ENCODE measurements at places on chromosomes 16 and 17. TPM values are rescaled to one million over a fixed set of nuclear protein-coding genes. Genes with fewer than 3 reads are reported as not detected.

DNA sequence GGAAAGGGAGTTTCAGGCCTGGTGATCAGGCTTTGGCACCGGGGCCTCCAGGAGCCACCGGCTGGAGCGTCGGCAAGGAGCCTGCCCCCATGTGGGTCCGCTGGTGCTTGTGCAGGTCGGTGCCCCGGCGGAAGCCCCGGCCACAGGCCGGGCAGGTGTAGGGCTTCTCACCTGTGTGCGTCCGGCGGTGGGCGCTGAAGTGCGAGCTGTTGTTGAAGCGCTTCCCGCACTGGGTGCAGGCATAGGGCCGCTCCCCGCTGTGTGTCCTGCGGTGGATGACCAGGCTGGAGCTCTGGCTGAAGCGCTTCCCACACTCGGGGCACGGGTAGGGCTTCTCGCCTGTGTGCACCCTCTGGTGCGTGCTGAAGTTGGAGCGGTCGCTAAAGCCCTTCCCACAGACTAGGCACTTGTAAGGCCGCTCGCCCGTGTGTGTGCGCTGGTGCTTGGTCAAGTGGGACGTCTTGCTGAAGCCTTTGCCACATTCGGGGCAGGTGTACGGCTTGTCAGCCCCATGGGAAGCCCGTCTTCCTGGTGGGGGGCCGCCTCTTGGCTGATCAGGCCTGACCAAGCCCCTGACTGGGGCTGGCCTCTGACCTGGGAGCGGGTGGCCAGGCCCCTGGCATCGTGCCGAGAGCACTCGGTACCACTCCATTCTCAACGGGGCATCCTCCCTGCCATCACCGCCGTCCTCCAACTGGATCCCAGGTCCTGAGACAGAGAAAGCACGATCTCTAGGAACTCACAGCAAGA lies 14.4 kb downstream of the ZNF500 start:
- DNase-seq: no peak

DNA sequence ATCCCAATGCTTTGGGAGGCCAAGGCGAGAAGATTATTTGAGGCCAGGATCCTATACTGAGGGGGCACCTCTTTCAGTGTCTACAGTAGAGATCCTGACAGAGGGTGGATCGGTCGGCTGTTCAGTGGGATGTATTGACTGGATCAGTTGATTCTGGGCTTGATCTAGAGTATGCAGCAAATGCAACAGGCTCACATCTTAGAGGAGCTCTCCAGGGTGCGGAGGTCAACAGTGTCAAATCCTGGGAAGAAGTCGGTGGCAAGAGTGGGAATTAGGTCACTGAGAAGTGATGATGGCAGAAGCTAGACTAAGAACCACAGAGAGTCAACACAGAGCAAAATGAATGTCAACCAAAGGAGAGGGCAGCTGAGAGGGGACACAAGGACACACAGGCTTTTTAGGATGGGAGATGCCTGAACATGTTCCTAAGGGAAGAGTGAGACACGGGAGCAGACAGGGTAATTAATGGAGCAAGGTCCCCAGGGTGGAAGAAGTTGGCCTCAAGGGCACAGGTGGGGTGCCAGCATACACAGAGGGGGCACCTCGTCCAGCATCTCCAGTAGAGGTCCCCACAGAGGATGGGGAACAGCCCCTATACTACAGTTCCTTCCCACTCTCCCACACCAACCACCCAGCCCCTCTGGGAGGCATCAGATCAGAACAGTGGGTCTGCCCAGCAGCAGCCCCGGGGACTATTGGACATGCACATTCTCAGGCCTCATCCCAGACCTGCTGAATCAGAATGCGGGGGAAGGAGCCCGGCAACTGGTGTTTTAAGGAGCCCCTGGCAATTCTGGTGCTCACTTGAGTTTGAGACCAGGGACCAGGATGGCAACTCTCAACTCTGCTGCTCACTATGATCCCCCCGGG lies 10.0 kb upstream of the CYTH1 start:
- no peak for DNase-seq

DNA sequence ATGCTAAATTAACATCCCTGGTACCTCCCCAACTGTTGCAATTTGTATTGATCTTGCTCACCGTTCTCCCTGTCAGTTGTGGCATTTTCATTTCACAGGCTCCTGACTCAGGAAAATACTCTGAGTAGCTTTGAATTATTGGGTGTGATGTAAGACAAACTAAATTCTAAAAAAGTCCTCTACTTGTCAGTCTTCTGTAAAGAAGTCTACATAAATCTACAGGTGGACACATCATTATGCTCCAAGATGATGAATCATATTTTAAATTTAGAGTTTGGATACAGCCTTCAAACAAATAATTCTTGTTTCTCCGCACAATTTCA lies 47.2 kb downstream of the MARCHF10 start:
- DNase-seq: no peak

The ST6GALNAC1 gene
- total RNA-seq: 2.8 TPM

The PRSS53 gene
- total RNA-seq: 0.81 TPM

GRCh38 chr16:66845791-66846221 lies 1.6 kb downstream of the CA7 start:
- no peak for DNase-seq

GRCh38 chr17:63954402-63955063 lies 18.2 kb downstream of the SCN4A start:
- DNase-seq: no peak

The OTOP3 gene
- not detected for total RNA-seq

The TAT gene
- 0.13 TPM for total RNA-seq

- peak; percentile 82 for DNase-seq
Measured at GRCh38 chr17:17506893-17507464, 10.8 kb upstream of the RASD1 start.

DNA sequence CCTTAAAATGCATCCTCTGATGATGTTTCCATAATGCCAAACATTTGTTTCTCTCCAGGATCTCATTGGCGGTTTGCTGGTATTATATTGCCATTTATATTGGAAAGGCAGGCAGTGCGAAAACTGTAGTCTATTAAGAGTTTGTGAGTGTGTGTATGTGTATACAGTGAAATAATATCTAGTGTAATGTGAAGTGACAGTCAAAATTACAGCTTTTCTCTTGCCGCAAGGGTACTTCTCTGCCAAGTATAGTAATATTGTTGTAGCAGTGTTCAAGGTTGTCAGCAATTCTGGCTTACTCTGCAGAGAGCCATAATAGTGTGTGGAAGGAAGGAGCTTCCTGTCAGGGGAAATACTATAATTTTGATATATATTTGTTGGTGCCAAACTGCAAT lies 178.6 kb downstream of the WWOX start:
- no peak for DNase-seq

The CYGB gene
- total RNA-seq: 34.2 TPM

The NEUROD2 gene
- total RNA-seq: not detected

- no peak for DNase-seq
Measured at GRCh38 chr16:84448444-84448843, 56.0 kb downstream of the MEAK7 start.

DNA sequence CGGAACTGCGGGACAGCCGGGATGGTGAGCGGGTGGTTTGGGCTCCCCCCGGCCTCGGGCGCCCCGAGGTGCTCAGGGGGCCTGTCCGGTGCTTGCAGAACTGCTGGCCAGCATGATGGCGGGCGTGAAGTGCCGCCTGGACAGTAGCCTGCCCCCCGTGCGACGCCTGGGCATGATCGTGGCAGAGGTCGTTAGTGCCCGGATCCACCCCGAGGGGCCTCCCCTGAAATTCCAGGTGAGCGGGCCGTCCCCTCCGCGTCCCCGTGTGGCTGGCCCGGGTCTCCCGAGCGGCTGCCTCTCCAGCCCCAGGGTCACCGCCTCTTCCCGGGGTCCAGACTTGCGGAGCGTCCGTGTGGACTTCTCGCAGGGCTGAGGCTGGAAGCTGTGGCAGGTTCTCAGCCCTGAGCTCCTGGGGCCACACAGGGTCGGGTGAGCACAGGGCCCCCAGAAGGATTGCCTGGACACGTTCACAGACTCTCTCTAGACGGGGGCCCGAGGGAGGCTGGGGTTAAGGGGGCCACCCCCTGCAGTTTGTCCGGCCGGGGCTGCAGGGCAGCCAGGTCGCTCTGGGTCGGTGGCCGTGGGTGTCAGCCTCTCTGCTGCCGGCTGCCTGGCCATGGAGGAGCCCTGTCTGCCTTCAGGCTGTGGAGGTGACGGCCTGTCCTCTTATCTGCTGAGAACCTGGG lies 7.4 kb downstream of the TELO2 start:
- no peak for DNase-seq

DNA sequence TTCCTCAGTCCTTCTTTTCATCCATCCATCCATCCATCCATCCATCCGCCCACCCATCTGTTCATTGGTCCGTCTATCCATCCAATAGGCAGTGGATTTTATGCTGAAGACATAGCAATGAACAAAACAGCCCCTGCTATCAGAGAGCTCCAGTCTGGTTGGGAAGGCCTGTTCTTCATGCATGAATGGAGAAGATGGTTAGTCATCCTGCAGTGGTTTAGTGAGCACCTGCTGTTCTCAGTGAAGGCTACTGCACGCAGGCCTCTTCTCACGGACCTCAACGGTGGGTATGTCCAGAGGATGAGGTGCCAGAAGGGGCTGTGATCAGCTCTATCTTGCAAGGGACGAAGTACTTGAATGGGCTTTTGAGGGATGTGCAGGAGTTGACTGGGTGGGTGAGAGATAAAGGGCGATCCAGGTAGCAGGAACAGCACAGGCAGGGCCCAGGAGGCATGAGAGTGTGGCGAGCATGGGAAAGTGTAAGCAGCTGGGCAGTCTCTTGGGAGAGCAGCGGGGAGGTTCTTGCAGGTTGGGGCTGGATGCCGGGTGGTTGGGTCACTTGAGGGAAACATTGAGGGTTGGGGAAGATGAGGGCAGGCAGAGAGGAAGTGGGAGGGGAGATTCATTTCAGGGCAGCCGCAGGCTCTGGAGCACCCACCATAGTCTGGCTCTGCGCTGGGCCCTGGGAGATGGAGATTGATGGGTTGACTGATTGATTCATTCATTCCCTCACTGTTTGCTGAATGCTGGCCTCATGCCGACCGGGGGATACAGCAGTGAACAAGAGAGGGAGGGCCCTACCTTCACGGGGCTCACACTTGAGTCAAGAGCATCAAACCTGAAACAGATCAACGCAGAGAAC lies 115.0 kb upstream of the CIBAR2 start:
- DNase-seq: no peak

The SERPINF2 gene
- total RNA-seq: 0.32 TPM

- peak; percentile 79 for DNase-seq
Measured at GRCh38 chr17:76404976-76405563, 20.7 kb downstream of the SPHK1 start.

DNA sequence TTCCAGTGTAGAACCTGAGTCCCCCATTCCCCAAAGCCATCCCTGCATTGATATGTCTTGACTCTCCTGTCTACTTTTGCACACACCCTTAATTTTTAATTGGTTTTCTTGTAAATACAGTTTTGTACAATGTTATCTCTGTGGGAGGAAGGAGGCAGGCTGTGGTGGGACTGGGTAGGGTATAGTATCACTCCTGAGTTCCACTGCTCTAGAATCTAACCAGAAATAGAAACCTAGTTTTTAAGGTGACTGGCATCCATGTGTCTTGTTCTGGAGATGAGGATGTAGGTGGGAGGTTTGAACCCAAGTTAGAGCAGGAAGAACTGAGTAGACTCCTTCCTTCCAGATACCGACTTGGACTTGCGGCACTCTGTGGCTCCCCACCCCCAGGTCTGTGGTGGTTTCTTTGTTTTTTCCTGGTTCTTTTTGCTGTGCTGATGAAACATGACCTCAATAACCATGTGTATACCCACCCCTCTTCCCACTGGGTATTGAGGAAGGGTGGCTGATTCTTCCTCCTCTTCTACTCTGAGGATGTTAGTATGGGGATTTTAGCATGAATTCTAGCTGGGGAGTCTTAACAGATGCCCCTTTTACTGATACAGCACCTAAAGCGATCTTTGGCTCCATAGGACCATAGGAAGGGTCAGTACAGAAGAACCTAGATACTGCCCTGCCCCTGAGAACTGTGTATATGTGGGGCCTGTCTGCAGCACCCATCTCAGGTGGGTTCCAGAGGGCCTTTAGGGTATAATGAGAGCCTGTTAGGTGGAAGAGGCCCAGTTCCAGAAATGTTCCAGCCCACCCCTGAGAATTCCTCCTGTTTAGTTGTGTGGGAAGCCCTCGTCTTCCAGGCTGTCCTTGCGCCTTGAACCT lies 48.7 kb downstream of the SF3B3 start:
- DNase-seq: no peak

DNA sequence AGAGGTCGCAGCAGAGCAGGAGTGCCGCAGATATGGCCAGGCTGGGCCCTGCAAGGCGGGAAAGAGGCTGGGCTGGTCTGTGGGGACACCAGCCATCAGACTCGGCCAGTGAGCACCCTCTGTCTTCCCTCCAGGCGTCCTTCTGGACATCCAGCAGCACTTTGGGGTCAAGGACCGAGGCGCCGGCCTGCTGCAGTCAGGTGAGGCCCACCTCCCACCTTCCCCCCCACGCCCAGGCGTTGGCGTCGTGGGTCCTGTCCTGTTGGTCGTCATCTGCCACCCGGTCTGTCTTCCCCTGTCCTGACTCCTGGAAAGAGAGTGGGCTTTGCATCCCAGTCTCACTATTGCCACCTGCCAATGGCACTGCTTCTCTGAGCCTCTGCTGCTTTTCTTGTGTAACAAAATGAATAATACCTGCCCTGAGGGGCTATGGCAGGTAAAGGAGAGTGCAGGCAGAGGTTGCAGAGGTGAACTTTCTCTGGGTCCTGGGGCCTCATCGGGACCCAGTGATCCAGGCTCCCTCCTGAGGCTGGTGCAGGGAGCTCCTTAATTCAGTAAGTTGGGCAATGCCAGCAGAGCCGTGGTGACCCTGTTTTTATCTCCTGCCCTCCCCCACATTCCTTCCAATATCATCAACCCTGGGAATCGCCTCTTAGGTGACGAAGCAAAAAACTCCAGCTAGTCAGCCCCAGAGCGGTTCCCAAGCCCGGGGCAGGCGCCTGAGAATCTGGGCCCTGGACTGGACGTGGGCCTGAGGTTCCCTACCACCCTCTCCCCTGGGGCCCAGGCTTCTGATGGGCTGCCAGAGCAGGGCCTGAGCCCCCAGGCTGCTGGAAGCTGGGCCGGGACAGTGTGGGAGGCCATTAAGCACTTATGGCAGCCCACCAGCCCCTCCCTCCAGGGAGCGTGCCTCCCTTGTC lies 14.7 kb downstream of the SPNS2 start:
- no peak for DNase-seq

DNA sequence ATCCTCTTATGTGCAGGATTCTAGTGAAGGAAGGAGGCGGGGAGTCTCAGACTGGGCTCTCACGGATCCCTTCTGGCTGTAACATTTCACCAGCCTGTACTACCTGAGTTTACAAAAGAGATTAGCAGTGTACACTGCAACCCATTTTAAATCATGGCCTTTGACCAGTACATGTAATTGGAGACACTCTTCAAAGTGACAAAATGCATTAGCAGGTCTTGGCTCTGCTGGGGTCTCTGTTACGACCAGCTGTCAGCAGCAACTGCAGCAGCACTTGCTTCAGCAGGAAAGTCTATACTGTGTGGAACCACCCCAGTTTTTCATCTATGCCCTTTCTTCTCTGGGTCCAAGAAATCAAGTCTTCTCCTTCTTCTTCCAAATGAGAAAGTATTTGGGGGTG lies 322.8 kb upstream of the ASIC2 start:
- no peak for DNase-seq

GRCh38 chr17:43359469-43360110 lies 39.2 kb upstream of the ARL4D start:
- no peak for DNase-seq
